ENCODE measurements at places on chromosomes 6 and 20. TPM values are rescaled to one million over a fixed set of nuclear protein-coding genes. Genes with fewer than 3 reads are reported as not detected.

The ACSS1 gene
- 0.72 TPM for total RNA-seq

The SEL1L2 gene
- not detected for total RNA-seq

The EPPIN gene
- total RNA-seq: not detected

The ESF1 gene
- total RNA-seq: 18.5 TPM

The BPIFA1 gene
- total RNA-seq: not detected

The CTAGE9 gene
- total RNA-seq: not detected

The FERMT1 gene
- total RNA-seq: 8.4 TPM

The FAXC gene
- total RNA-seq: 23.9 TPM

The NT5DC1 gene
- total RNA-seq: 54.9 TPM

The RIN2 gene
- 36.1 TPM for total RNA-seq

The CRISP2 gene
- not detected for total RNA-seq

The NOX3 gene
- total RNA-seq: not detected

The C6orf15 gene
- total RNA-seq: not detected

The C6orf62 gene
- 90.0 TPM for total RNA-seq

The SIM1 gene
- 6.9 TPM for total RNA-seq

The MCUR1 gene
- 22.7 TPM for total RNA-seq

The RAD21L1 gene
- not detected for total RNA-seq

The EYS gene
- 0.46 TPM for total RNA-seq

The ADTRP gene
- total RNA-seq: not detected

The SPDEF gene
- 0.65 TPM for total RNA-seq

The PTK6 gene
- 0.29 TPM for total RNA-seq

The CLIC5 gene
- 28.4 TPM for total RNA-seq

The PDSS2 gene
- 12.5 TPM for total RNA-seq

The XPO5 gene
- 64.0 TPM for total RNA-seq

The HS3ST5 gene
- total RNA-seq: 0.95 TPM

The SCAF8 gene
- total RNA-seq: 70.2 TPM
